ENCODE measurements at places on chromosomes 7 and 10. TPM values are rescaled to one million over a fixed set of nuclear protein-coding genes. Genes with fewer than 3 reads are reported as not detected.

GRID2IP gene
- total RNA-seq: 0.36 TPM

GRCh38 chr10:48504141-48504885, 100.6 kb downstream of the ARHGAP22 start:
- DNase-seq: no peak

GRCh38 chr7:69631131-69631530, 32.9 kb downstream of the AUTS2 start:
- DNase-seq: no peak

DNA sequence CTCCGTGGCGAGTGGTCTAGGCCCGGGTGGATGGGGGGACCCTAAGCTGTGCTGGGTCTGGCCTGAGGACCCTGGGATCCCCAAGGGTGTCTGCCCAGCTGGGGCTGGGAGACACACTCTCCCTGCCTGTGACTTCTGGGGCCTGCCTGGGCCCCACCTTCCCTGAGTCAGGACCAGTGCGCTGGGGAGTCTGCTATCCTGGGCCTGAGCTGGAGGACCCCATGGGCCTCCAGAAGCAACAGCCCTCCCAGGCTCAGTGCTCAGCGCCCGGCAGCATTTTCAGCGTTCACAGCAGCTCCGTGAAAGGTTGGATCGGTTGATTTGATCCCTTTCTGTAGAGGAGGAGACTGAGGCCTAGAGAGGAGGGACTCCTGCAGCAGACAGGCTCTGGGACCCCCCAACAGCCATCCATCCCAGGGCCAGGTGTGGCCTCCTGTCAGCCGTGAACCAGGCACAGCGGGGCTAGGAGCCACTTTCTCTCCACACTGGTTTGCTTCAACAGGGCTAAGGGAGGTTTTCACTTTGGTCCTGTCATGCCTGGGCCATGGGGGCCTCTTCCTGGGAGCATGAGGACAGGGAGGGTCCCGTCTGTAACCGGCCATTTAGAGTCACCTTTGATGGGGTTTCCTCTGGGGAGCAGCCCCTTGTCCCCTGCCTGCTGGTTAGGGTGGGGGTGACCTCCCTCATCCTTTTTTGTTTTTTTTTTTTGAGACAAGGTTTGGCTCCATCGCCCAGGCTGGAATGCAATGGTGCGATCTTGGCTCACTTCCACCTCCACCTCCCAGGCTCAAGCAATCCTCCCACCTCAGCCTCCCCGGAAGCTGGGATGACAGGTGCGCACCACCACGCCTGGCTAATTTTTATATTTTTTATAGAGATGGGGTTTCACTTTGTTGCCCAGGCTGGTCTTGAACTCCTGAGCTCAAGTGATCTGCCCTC, 12.4 kb downstream of the FOXL3 start:
- no peak for DNase-seq

- DNase-seq: no peak
Measured at GRCh38 chr10:90960355-90960814, 39.5 kb upstream of the ANKRD1 start.

DNA sequence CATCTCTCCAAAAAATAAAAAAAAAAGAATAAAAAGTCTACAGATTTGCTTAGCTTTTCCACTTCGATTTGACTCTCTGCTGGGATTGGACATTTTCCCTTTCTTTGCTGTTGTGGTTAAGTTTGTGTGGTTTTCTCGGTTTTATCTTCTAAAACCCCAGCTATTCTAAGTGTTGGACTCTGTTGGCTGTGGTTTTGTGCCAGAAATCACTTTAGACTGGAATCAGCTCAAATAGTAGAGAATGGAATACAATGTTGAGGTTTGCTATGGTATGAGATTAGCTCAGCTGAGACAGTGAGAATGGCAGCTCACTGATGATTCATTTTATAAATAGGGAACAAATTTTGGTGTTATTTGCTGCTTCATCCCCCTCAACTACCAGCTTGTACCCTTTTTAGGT, 116.0 kb downstream of the BUB3 start:
- no peak for DNase-seq

NKX1-2 gene
- not detected for total RNA-seq

DNA sequence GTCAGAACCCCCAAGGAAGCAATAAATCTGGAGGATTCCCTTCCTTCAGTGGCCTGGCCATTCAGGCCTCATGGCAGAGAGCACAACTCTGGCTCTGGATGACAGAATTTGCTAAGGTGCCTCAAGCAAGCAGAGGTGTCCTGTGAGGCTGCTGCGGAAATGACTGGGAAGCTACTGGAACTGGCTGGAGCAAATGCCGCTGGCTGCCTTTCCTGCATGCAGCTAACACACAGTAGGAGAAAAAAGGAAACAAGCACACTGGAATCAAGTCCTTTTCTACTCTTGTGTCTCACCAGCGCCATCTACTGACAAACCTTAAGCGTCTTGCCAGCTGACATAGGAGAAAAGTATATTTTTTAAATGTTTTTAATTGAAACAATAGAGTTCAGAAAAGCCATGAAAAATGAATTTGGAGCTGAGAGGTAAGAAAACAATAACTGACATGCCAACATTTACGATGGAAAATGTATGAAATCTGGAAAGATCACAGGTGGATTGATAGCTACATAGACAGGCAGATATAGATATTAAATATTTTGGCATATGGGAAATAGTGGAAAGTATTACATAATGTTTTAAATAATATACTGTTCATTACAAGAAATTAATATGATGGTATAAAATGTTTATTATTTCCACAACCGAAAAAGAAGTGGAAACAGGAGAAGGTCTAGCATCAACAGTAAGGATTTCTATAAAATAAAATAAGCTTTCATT, 951.6 kb downstream of the ANKRD7 start:
- DNase-seq: no peak

- DNase-seq: no peak
Measured at GRCh38 chr10:79415736-79416577, 29.5 kb downstream of the ZCCHC24 start.

DNA sequence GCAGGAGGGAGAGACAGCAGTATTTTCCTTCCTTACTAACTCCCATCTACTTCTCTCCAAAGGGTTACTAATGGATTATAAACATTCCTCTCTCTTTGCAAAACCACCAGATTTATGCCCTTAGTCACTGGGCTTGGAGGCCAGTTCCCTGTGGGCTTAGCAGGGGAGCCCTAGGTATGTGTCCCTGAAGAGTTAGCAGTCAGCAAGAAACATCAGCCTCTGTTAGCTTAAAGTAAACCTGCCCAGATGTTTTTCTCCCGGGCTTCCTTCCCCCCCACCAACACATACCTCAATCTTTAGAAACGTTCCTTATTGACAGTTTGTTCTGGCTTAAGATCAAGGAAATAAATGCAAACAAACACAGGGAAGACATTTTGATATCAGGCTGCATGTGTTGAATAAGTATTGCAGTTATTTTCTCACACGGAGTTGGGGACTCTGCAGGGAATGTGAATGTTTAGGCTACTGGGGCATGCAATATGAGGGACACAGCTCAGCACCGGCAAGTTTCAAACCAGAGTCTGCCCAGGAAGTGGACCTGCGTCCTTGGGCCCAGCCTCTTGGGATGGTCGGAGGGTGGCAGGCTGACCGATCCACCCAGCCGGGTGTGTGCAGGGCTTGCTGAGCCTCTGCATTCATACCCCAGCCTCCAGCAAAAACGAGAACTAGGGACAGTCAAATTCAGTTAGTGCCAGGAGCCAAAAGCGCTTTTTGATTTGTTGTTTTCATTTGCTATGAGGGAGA, 252.0 kb upstream of the GRB10 start:
- DNase-seq: no peak

DNA sequence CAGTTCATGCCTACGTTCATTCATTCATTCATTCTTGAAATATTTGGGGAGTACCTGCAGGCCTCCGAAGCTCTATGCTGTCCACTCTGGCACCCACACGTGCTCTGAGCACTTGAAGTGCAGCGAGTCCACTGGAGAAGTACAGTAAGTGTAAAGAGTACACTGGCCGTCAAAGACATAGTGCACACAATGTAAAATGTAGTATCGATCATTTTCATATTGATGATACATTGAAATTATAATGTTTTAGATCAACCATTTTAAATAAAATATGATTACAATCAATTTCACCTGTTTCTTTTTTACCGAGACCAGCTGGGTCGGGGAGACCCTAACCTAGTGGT, 37.0 kb upstream of the PURB start:
- DNase-seq: no peak

Data from CD4-positive, alpha-beta T cell (primary cell).